ENCODE measurements at places on chromosomes 2 and 18.

GRCh38 chr2:141137122-141137693 lies 993.6 kb downstream of the LRP1B start:
- DNase-seq, result no peak

- no peak for DNase-seq
Measured at GRCh38 chr2:225794652-225795400, 395.3 kb downstream of the NYAP2 start.

GRCh38 chr18:48317781-48318381 lies 91.3 kb downstream of the ZBTB7C start:
- DNase-seq, result no peak

- no peak for DNase-seq
Measured at GRCh38 chr2:151491496-151491895, 81.8 kb downstream of the RIF1 start.

GRCh38 chr2:190415794-190416775 lies 7.9 kb downstream of the MFSD6 start:
- no peak for DNase-seq

DNA sequence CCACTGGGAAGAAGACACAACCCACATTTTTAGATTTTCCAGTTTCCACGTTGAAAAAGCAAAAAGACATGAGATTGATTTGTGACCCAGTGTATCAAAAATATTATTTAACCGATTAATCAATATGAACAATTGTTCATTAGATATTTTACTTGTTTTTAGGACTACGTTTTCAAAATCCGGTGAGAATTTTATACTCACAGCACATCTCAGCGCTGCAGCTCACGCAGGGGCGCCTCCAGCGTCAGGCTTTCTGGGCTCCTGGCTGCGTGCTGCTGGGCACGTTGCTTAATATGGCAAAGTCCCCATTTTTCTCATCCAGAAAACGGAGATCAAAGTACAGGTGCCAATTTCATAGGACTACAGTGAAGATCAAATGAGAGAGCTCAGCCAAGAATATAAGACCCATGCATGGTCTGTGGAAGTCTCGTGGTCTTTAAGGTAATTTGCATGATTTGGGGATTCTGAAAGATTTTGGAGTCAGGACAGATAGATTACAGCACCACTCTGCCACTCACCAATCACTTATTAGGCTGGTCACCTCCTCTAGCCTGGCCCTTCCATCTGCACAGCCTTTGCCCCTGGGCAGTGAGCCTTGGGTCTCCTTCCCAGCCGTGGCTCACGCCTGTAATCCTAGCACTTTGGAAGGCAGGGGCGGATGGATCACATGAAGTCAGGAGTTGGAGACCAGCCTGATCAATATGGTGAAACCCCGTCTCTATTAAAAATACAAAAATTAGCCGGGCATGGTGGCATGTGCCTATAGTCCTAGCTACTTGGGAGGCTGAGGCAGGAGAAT lies 36.2 kb downstream of the PTPN18 start:
- peak; percentile 44 for DNase-seq

DNA sequence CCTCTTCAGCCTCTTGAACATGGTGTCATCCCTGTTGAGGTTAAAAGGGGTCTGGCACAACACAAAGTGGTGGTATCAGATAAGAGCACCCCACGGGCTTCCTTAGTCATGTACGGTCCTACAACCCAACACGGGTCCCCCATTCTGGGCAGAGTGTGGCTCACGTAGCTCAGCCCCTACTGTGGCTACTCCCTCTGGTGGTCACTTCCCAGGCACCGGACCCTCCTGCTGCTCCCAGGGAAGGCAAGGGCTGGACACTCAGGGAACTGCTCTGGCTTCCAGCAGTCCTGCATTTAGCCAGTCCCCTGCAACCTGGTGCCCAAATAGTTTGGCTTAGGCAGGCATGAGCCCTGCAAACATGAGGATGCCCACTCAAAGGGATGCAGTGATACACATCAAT lies 58.6 kb downstream of the GALNT14 start:
- DNase-seq, result no peak

- DNase-seq, result no peak
Measured at GRCh38 chr2:76506538-76506937, 795.8 kb upstream of the GCFC2 start.

- no peak for DNase-seq
Measured at GRCh38 chr18:22387787-22388186, 29.9 kb downstream of the CTAGE1 start.

- DNase-seq, result no peak
Measured at GRCh38 chr18:36828157-36828629, 609 bp downstream of the TPGS2 start.

DNA sequence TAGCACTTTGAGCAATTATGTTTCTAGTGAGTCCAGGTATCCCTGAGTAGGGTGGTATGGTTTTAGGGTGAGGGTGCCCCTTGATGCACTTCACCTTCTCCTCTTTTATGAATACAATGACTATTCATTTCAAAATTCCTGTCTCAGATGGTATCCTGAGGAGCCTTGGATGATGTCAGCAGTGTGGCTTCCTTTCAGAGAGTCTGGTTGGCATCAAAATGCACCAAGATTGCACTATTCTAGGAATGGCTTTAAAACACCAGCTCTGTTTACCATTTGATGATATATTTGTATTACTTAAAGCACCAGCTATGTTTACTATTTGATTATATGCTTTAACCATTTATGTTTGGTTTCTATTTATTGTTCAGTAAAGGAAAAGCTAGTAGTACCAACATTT lies 141.0 kb downstream of the FMNL2 start:
- DNase-seq, result no peak

DNA sequence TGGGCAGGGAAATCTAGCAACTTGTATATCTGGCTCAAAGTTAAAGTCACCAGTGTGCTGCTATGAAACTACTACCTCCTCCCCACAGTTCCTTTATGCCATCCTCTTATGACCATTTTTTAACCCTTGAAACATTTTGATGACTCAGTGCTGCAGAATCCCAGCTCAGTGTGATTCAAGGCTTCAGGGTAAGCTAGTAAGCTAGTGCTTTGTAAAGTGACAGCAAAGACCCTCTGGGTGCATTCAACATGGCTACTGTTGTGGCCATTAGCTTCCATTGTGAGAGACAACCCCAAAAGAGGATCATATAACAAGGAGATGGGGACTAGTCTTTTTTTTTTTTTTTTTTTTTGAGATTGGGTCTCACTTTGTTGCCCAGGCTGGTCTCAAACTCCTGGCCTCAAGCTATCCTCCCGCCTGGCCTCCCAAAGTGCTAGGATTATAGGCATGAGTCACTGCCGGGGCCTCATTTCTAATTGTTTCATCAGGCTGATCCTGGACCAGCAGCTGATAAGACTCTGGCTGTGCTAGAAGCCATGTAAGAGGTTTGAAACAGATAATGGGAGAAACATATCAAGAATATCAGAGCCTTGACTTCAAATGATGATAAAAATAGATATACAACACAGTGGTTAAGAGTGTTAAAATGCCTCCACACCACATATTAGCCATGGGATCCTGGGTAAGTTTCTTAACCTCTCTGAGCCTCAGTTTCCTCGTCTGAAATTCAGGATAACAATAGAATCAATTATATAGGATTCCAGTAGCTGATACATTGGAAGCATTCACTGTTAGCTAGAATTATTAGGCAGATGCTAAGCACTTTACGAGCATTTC lies 65.7 kb upstream of the RTN4 start:
- DNase-seq, result no peak

- DNase-seq, result no peak
Measured at GRCh38 chr2:23569761-23570365, 184.9 kb downstream of the KLHL29 start.

GRCh38 chr2:38260469-38260868 lies 116.6 kb downstream of the ATL2 start:
- DNase-seq, result peak; percentile 3

DNA sequence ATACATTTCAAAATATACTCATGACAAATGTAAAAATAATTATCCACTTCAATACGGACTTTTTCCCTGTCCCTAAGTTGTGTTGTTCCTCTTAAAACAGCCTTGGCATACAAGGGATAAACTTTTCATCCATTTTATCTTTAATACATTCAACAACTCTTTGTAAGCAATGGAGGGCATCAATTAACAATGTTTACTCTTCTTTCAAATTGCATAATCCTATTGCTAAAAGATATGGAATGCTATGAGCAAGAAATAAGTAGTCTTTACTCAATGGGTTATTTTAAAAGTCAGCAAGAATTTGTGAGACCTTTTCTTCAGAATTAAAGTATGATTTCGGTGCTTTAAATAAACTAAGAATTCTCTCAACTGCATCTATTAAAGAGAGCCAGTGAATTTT lies 41.9 kb downstream of the SCN9A start:
- DNase-seq, result no peak

DNA sequence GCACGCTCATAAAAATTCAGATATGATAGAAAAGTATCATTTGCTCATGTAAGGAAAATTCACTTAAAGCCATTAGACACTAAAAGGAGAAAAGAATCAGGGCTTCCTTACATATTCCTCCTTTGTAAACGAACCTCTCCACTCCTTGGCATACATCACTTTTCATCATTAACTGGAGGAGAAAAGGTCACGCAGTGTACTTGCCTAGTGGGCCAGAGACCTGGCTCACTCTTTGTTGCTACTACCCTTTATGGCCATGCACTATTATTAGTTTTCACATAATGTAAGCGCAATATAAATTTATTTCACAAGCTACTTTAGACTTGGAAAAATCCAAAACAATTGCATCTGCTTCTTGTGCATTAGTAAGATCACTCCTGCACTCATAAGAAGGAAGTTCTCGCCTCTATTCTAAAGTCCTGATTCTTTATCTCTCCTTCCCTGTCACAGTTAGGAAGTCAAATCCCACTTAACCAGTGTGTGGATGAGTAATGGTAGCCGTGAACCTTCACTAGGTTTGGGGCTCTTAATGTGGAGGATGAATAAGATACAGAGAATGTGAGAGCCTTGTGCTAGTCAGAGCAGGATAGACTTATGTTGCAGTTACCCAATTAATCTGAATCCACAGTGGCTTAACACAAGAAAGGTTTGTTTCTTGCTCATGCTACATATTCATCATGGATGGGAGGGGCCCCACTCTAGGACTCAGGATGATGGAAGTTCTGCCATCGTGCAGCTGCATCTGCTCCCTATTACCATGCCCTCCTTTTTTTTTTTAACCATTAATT lies 115.0 kb upstream of the GLS start:
- no peak for DNase-seq

- no peak for DNase-seq
Measured at GRCh38 chr2:19198381-19198780, 160.0 kb downstream of the OSR1 start.

DNA sequence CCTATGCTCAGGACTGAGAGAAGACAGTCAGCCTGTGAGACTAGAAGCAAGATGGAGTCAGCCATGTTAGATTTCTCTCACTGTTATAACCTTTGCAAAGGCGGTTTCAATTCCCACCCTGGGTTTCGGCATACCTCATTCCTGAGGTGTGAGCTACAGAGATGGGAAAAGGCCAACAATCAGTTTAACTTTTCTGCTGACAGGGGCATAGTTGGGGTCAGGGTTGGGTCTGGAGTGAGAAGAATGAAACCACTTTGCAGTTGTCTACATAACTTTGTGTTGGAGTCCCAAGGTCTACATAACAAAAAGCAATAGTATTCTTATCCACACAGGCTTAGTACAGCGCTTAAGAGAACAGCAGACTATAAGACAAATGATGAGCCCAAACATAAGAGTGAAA lies 28.1 kb upstream of the FEZ2 start:
- DNase-seq, result no peak

GRCh38 chr18:63292831-63293683 lies 26.5 kb downstream of the BCL2 start:
- no peak for DNase-seq

DNA sequence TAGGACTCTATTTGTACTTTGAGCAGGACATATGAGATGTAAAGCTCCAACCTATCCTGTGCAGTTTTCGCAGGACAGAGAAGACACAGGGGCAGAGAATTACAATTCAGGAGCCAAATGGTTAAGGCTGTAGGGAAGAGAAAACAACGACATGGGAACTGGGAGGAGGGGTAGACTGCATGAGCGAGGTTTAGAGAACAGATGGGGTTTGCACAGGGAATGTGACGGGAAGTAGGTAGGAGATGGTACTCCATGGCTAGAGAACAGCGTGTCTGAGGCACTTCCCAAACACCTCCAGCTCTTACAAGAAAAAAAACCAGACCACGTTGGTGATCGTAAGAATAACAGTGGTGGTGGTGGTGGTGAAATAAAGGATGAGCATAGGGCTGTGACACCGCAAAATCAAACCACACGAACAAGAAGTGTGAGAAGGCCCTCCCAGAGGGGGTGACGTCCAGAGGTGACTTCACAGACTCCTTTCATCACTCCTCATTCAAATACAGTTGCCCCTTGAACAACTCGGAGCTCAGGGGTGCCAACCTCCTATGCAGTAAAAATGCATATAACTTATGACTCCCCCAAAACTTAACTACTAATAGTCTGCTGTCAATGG lies 92.7 kb downstream of the FARSB start:
- DNase-seq, result no peak

Measured in RPMI8226 (cell line).